NCI-H1092 (cell line): ENCODE measurements at places on chromosomes 12 and 14.

- DNase-seq, result no peak
Observed at GRCh38 chr14:48140804-48141203, 465.4 kb upstream of the MDGA2 start.

GRCh38 chr14:68784978-68785533 is 7.8 kb downstream of the ZFP36L1 start:
- DNase-seq, result no peak

- no peak for DNase-seq
Observed at GRCh38 chr14:20809917-20810316, 7.3 kb upstream of the RNASE1 start.

DNA sequence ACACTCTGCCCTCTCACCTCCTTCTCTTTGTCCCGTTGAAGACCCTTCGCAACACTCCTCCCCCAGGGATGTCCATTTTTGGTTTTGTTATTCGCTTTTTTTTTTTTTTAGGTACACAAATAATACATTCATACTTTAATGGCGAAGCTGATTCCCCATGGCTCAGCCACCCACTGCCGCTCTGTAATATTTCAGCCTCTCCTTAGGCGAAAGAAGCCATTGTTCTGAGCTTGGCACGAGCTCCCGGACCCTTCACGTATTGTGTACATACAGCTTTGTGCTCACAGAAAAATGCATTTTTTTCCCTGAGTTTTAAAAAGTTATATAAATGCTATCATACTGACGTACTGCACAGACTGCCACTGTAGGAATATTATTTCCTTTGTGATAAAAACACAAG is 115.0 kb downstream of the TMEM132C start:
- DNase-seq, result peak; percentile 11

DNA sequence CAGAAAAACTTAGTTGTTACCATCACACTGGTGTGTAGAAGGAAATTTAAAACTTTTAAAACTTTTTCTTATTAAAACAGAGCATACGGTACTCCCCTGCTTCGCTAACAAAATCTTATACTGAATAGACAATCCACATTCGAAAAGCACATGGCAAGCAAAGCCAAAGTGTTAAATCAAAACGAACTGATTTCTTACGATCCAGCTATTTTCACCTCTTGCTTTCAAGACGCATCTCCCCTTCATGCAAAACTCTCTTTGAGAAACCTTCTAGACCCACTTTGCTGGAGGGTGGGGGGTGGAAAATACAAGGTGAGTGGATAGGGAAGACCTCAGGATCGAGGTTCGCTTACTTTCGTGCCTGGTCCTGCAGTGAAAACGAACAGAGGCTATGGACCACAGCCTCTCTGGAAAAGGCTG is 328 bp downstream of the INTS13 start:
- DNase-seq, result no peak

- no peak for DNase-seq
Observed at GRCh38 chr12:65984227-65984479, 146.4 kb downstream of the LLPH start.

GRCh38 chr14:68730348-68730747 is 62.5 kb downstream of the ZFP36L1 start:
- DNase-seq, result no peak

DNA sequence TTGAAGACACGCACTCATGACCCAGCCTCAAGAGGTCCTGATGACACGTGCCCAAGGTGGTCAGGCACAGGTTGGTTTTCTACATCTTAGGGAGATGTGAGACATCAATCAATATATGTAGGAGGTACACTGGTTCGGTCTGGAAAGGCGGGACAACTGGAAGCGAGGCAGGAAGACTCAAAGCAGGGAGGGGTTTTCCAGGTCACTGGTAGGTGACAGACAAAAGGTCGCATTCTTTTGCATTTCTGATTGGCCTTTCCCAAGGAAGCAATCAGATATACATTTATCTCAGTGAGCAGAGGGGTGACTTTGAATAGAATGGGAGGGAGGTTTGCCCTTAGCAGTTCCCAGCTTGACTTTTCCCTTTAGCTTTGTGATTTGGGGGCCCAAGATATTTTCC is 38.6 kb downstream of the GLT1D1 start:
- DNase-seq, result no peak

DNA sequence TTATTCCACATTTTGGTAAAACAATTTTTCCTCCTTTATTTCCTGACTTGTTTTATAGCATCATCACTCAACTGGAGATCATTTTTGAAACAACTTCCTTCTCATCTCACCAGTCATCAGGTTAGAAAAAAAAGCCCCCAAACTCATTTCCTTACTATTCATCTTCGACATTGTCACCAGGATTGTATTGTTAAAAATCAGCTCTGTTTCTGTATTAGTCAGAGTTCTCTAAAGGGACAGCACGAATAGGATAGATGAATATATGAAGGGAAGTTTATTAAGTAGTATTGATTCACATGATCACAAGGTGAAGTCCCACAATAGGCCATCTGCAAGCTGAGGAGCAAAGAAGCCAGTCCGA is 392.6 kb downstream of the FUT8 start:
- no peak for DNase-seq

GRCh38 chr12:132593938-132594358 is 16.4 kb downstream of the LRCOL1 start:
- DNase-seq, result peak; percentile 97

- no peak for DNase-seq
Observed at GRCh38 chr12:6618483-6619225, 11.5 kb upstream of the CHD4 start.

- peak; percentile 37 for DNase-seq
Observed at GRCh38 chr14:51157012-51157411, 62.1 kb upstream of the TRIM9 start.

DNA sequence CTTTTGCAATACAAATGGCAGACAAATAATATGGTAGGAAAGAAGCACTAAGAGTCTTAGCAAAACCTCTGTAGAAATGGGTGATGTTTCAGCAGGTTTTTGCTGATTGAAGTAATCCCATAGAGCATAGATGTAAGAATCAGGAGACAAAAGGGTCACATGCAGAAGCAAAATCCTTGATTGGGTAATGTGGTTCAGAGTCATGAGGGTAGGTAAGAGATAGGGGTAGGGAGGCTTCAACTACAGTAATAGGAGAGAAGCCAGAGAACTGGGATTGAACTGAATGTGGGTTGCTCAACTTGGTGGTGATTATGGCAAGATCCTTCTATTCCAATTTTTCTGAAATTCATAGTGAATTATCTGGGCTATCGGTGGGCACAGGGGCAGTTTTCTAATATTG is 5.0 kb downstream of the PRB3 start:
- no peak for DNase-seq

- no peak for DNase-seq
Observed at GRCh38 chr14:92135269-92135668, 13.5 kb downstream of the CPSF2 start.

DNA sequence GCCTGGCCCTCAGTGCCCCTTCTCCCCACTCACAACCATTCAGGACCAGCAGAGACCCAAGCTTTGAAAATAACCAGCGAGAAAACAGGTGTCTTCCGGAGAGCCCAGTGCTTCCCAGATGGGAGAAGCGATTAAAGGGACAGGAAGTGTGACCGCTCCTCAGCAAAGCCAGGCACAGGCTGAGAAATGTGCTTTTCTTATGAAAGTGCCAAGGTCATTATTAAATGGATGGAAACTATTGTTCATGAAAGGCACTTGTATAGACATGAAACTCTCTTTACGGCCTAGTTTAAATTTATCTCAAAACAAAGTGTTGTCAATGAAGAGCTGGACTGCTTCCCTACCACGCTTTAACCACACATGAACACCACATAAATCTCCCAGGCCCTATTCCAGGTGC is 210.4 kb downstream of the SPTSSA start:
- DNase-seq, result no peak

DNA sequence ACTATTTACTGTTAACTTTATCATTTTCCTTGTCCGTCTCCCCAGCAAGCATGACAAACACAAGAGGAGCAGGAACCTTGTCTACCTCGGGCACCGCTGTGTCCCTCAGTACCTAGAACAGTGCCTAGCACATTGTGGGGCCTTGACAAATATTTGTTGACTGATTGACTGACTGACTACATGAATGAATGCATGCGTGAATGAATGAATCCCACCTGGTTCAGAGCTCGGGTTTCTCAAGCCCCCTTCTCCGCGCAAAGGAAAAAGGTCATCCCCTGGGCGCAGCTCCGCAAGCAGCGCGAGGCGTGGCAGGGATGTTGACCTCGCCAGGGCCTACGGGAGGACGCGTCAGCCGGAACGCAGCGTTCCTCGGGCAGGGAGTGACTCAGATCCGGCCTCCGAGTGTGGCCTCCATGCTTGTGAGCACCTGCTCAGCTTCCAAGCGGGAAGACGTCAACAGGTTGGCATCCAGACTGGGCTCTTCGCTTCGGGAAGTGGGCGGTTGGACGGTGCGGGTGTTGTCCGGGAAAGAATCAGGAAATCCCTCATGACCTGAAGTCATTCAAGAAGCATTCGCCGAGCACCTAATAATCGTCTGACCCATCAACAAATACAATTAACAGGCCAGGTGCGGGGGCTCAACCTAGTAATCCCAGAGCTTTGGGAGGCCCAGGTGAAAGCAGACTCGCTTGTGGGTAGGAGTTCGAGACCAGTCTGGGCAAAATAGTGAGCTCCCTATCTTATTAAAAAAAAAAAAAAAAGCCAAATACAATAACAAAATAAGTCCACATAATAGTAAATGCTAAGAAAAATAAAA is 13.9 kb upstream of the UBC start:
- no peak for DNase-seq

DNA sequence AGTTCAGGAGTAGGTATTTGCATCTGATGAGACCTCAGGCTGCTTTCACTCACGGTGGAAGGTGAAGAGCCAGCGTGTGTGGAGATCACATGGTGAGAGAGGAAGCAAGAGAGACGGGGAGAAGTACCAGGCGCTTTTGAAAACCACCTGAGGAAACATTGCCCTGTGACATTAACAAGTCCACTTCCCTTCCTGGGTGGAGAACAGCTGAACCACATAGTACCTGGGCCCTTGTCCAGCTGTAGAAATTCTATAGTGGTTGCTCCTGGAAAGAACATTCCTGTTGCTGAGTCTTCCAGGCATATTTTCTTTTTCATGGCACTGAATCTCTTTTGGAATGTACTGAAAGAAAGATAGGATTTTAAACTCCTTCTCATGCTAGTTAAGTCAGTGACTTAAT is 87.3 kb upstream of the RIN3 start:
- no peak for DNase-seq

DNA sequence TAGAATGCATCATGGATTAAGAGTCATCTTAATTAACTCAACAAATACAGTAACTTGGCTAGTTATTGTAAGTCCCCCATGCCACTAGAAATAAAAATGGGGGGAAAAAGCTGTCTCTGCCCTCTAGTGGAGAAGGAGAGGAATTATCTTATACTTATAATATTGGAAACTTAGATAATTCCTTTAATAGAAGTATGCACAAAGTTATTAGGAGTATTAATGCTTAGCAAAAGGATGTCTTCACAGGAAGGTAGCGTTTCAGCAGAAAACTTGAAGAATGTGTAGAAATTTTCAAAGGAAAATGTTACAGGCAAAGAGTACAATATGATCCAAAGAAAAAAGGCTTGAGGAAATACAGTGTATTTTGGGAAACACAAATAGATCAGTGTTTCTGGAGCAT is 19.8 kb downstream of the OR5AU1 start:
- DNase-seq, result no peak

- no peak for DNase-seq
Observed at GRCh38 chr12:106027286-106027685, 111.5 kb downstream of the NUAK1 start.

- no peak for DNase-seq
Observed at GRCh38 chr12:52354200-52354599, 13.1 kb downstream of the KRT85 start.

- DNase-seq, result no peak
Observed at GRCh38 chr12:105852496-105852895, 286.3 kb downstream of the NUAK1 start.

- peak; percentile 88 for DNase-seq
Observed at GRCh38 chr14:36208690-36209278, 32.3 kb upstream of the PTCSC3 start.

DNA sequence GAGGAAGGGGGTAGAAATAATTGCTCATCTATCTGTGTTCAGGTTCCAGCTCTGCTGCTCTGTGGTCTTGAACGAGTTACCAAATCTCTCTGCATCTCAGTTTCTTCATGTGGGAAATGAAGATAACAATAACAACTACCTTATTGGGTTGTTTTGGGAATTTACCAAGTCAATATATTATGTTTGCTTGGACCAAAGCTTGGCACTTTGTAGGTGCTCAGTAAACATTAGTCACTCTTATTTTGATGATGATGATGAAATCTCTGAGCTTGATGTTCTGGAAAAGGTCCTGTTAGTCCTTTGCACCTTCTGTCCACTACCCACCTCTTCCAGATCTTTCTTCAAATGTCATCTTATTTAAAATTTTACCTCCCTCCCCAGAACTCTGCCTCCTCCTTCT is 15.9 kb downstream of the RPH3A start:
- no peak for DNase-seq

DNA sequence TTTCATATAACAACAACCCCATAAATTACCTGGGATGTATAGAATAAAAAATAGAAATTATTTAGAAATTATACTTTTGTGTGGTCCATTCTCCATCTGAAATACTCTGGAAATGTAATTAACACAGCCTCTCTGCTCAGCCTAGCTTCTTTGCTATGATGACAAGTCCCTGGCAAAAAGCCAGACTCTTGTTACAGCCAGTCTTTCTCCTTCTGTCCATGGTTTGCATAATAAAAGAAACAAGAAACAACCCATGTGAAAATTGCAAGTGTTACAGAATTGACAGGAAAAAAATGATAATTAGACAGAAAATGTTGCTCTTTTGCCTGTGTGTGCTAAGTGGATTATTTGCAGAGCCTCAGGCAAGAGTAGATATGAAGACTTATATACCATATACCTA is 61.3 kb downstream of the C12orf50 start:
- DNase-seq, result no peak

GRCh38 chr12:27592548-27592947 is 68.5 kb downstream of the PPFIBP1 start:
- no peak for DNase-seq

- DNase-seq, result no peak
Observed at GRCh38 chr14:69135133-69135532, 17.8 kb downstream of the DCAF5 start.

DNA sequence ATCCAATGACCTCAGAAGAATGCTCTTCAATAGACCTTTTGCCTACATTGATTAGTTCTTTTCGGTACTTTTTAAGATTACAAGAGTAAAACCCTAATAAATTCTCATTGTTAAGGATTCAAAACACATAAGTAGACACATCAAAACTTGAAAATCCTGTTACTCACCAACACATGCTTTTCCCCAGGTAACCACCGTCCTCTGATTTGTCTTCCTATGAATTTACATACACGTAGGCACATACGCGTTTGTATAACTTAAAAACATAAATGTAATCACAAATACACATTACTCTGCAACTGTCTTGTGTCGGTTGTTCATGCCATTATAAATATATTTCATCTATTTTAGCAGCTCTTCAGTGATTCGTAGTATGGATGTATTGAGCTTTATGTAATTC is 910 bp upstream of the WASHC4 start:
- DNase-seq, result no peak

- no peak for DNase-seq
Observed at GRCh38 chr12:116635487-116635886, 76.3 kb downstream of the MAP1LC3B2 start.
